ENCODE measurements at places on chromosomes 1 and 21.

DNA sequence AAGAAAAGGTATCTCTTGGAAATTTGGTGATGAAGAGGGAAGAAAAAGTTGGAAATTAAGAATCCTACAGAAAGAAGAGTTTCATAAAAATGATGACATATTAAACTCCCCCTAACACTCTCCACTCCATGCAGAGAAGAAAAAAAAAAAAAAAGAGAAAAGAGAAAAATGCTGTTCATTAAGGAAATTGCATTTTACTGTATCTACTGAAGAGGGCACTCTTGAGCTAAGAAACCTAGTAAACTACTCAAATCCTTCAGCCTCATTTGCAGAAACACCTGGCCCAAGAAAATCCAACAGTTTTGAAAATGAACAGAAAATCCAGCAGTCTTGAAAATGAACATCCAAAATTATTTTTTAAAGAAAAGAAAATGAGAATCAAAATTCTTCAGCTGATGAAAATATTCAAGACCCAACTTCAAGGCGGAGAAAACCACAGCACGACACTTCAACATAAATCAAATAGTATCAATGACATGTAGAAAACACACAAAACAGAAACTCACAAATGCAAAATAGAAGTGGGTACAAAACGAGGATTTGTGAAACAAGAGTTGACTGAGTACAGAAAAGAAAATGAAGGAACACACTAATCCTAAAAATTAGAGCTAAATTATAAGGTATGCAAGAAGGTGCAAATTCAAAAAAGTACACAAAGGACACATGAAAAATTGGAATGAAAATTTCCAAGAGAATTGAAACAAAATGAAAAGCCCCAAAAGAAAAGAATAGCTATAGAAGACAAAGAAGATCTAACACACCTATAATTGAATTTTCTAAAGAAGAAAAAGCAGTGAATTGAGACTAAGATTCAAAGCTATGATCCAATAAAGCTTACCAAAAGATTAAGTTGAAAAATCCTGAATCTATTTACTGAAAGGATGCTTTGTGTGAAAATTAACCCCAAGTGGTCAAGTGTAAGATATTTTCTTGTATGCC, 73.2 kb upstream of the DNAJC6 start:
- DNase-seq, result no peak

GRCh38 chr1:68623700-68624099, 126.8 kb upstream of the DEPDC1 start:
- DNase-seq, result no peak

DNA sequence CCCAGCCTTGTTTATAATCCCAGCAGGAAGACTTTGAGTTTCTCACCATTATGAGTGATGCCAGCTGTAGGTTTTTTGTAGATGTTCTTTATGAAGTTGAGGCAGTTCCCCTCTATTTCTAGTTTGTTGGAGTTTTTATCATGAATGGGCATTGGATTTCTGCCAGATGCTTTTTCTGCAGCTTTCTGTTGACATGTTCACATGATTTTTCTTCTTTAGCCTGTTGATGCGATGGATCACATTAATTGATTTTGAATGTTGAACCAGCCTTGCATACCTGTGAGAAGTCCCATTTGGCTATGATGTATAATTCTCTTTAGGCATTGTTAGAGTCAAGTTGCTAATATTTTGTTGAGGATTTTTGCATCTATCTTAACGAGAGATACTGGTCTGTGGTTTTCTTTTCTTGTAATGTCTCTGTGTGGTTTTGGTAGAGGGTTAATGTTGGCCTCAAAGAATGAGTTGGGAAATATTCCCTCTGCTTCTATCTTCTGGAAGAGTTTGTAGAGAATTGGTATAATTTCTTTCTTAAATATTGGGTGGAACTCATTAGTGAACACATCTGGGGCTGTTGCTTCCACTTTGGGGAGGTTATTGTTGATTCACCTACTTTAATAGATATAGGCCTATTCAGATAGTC, 33.2 kb downstream of the ZBTB40 start:
- DNase-seq, result no peak

- DNase-seq, result no peak
Observed at GRCh38 chr1:183074215-183074614, 51.0 kb downstream of the LAMC1 start.

DNA sequence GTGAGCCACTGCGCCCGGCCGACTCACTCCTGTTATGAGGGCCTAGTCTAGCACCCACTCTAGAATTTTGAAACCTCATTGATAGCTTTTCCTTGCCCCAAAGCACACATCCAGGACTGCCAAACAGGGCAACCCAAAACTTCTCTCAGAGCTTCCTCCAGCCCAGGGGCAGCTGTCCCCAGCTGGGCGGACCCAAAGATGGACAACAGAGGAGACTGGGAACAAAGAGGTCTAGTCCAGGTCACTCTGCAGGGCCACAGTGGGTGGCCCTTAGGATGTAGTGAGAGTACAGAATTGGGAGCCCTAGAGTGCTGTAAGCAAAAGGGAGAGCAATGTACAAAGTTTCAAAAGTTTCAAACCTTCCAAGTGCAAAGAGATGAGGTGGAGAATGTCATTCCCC, 1.2 kb downstream of the CD34 start:
- no peak for DNase-seq

GRCh38 chr1:240293706-240294105, 202.0 kb downstream of the FMN2 start:
- DNase-seq, result no peak

DNA sequence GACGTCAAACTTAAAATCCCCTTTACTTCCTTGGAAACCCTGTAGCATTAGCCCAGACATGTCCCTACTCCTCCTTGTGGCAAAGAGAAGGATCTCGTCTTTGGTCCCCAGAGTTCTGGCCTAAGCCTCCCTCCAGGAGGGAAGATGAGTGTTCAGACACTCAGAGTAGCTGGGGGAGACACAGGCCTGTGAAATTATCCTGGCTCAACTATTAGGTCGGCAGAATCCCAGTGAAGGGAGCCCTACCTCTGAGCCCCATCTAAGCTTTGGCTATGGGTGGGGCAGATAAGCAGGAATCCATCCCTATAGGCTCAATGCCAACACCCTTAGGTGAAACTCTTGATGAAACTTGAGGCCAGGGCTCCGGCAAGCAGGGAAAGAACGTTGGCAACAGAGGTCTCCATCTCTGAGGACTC, 1.7 kb upstream of the SFN start:
- DNase-seq, result no peak

DNA sequence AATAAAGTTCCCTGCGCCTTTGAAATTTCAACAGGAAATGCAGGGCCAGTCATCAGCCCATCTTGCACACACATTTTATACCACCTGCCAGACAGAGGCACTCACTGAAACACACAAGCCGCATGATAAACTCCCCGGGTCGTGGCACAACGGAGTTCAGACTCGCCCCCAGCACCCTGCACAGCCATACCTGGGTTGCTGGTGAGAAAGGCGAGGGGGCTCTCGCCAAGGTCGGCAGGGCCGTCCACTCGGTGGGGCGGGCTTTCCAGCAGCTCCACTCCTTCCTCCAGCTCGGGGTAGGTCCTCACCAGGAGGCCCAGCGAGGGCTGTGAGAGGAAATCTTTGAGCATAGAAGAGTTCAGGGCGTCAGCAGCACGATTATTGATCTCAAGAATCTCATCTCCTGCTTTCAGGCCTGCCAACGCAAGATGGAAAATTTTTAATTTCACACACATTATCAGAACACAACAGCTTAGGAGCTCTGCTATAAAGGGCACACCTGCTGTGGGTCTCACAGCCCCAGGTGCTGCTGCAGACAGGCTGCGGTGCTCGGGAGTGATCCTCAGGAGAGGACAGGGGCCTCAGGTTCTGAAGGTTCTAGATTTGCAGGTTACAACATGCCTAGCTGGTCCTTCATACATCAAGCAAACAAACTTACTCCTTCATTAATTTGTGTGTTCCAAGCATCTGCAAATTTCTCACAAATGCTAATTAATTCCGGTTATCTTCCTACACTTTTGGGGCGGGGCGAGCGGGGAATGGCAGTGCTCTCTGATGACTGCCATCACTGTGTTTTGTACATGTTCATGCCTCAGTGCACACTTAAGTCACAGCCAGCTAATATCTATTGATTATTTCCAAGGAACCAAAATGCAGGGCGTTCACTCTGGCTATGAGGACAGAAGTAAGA, 144.2 kb upstream of the KRTAP19-8 start:
- peak; percentile 22 for DNase-seq

- DNase-seq, result no peak
Observed at GRCh38 chr1:199780948-199781670, 246.4 kb upstream of the NR5A2 start.

DNA sequence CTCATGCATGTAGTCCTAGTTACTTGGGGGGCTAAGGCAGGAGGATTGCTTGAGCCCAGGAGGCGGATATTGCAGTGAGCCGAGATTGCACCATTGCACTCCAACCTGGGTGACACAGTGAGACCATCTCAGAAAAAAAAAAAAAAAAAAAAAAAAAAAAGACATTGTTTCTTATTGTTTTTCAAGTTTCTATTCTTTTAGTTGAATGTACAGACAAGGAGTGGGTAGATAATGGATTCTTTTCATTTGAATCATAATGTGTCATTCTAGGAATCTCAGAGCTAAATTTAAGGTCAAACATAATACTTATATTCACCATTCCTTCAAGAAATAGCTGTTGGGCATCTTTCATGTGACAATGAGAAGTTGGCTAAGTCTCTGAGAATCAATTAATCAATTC, 157.0 kb upstream of the C21orf91 start:
- DNase-seq, result no peak

DNA sequence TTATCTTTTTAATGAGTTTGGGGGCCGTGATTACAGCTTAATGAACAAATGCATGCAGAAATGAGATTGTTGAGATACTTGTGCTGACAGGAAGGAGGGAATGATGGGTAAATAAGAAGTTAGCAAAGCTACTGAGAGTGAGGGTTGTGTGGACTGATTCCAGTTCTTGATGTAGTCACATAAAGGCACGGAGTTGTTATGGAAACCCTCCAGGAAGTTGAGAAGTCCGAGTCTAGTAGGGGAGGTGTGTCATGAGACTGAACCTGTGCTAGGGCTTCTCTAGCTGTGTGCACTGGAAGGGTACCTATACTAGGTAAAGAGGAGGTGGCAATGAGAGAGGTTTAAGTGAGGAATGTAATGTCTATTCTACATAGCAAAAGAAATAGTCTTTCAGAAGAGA, 475.7 kb downstream of the USP25 start:
- no peak for DNase-seq

GRCh38 chr1:145918992-145919939, 749 bp upstream of the PEX11B start:
- no peak for DNase-seq

DNA sequence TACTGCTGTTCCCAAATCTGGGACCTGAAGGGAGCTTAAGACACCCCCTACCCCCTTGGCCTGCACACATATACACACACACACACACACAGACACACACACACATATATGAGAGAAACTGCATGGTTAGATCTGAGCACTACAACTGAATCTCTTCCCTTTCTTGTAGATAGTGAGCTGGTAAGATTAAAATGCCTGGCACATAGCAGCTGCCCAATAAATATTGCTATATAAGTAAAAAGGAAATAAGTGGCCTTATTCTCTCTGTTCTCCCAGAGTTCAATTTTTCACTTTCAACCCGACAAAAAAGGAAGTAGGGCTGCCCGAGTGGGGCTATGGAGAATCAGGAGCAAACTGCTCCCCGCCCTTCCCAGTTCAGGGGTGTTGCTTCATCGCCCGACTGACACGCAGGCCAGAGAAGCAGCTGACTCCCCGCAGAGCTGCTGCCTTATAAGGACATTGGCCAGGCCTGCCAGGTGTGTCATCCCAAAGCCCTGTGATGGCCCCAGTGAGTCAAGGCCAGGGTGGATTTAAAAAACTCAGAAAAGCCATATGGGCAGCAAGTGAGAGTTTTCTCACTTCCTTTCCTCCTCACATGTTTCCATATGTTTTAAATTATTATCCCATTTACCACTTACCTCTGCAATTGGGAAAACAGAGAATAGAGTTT, 106.5 kb upstream of the SLC44A3 start:
- no peak for DNase-seq

DNA sequence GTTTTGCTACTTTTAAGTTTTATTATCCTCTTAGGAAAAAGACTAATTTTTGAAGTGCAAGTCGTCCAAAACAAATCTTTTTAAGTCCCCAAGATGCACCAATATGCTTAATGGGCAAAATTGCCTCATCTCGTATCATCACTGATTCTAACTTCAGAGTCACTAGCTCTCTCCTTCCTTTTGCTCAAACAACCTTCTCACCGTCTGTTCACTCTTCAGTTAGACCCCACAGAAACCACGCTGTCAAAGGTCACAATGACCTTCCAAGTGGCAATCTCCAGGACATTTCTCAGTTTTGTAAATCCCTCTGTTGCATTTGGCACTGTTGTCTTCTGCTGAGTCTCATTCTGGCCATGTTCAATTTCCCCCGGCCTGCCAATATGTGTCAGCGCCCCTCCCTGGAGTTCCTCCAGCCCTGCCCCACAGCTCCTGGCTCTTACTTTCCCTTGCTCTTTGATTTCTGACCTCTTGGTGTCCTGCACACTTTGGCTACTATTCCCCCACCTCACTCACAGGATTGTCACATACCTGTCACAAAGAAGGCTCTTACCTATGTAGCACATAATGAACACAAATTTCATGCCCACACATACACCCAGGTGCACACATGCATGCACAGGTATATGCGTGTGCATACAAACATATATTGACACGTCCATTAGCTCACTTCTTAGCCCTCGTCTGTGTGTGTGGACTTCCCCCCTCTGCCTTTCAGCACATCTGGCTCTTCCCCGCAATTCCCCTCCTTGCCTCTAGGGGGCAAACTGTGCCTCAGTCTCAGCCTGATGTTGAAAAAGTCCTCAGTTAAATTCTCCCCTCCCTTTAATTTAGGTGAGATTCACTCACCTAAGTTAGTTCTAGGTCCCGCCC, 354.0 kb upstream of the DUSP10 start:
- no peak for DNase-seq

DNA sequence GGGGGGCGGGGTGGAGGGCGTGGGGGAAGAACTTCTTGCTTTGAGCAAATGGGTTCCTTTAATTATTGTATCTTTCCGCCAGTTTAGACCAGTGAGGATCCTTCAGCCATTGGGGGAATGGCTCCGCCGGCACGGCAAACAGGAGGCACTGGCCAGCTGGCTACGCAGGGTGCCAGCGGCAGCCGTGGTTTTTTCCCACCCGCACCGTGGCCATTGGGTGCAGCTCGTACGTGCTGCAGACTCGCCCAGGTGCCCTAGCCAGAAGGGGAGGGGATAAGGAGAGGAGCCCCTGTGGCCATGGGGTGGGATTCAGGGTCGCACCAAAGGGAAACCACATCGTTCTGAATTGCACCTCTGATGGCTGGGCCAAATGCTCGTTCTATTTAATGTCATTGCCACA, 65.6 kb downstream of the RGSL1 start:
- no peak for DNase-seq

GRCh38 chr1:36279110-36279788, 26.9 kb upstream of the SH3D21 start:
- DNase-seq, result no peak

DNA sequence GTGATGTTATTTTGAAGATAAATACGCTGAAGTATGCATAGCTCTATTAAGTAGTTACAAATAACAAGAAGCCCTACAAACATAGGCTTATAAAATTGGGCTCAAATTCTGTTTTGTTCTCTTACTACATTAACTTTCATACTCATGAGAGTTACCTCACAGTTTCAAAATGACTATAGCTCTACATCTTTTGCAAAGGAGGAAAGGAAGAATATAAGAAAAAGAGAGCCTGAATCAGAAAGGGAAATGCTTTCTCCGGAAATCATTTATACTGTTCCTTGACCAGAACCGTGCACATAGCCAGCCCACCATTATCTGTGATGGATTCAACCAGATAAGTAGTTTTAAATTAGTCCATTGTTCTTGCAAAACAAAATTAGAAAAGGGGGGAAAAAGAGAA, 1252.1 kb downstream of the NCAM2 start:
- DNase-seq, result no peak

- no peak for DNase-seq
Observed at GRCh38 chr1:51073456-51073855, 28.6 kb upstream of the C1orf185 start.

GRCh38 chr21:17602874-17603273, 9.8 kb downstream of the BTG3 start:
- no peak for DNase-seq
